Heart left ventricle (tissue), 16 donors: ENCODE measurements at places on chromosomes 7 and 10. TPM values are rescaled to one million over a fixed set of nuclear protein-coding genes. Genes with fewer than 3 reads are reported as not detected.

DNA sequence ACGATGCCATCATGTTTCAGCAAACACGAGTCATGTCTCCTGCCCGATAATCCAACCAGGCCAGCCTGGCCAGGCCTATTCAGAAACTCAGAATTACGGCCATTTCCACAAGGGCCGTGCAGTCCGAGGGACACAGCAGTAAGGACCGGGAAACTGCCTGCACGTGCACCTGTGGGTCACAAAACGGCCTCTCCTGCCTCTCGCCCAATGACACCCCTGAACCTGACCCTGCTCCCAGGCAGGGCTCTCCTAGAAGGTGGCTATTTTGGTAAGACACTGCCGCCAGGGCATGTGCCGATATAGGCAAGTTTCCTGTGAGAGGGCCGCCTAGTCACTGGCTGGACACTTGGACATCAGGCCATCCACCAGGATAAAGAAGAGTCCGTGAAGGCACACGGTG, 196.7 kb downstream of the TCERG1L start:
- no peak for DNase-seq
- no peak overlapping the region for H3K27ac ChIP-seq
- H3K4me3 ChIP-seq, result no peak overlapping the region
- H3K36me3 ChIP-seq, result no peaks in the 10 kb centered on the region
- no peaks in the 10 kb centered on the region for H3K4me1 ChIP-seq

GRCh38 chr10:59870152-59870551, 36.2 kb downstream of the CCDC6 start:
- no peak overlapping the region for H3K4me3 ChIP-seq
- no peaks in the 10 kb centered on the region for H3K36me3 ChIP-seq
- H3K4me1 ChIP-seq, result peaks cover 16% of the 10 kb centered on the region
- peak overlapping the region; percentile 81 for H3K27ac ChIP-seq

Gene EGR2
- 1.9 TPM for total RNA-seq

GRCh38 chr10:103241262-103242011, 4.2 kb upstream of the RPEL1 start:
- DNase-seq, result no peak
- H3K27ac ChIP-seq, result no peak overlapping the region
- peaks cover 17% of the 10 kb centered on the region for H3K4me1 ChIP-seq
- no peaks in the 10 kb centered on the region for H3K27me3 ChIP-seq
- H3K4me3 ChIP-seq, result no peak overlapping the region

GRCh38 chr10:112375721-112376395, 1.9 kb downstream of the ACSL5 start:
- H3K4me1 ChIP-seq, result peaks cover 5% of the 10 kb centered on the region
- peak overlapping the region; percentile 58 for H3K27ac ChIP-seq
- H3K4me3 ChIP-seq, result no peak overlapping the region
- no peaks in the 10 kb centered on the region for H3K27me3 ChIP-seq
